Jurkat, Clone E6-1 (cell line): ENCODE measurements at places on chromosomes 5 and 9.

DNA sequence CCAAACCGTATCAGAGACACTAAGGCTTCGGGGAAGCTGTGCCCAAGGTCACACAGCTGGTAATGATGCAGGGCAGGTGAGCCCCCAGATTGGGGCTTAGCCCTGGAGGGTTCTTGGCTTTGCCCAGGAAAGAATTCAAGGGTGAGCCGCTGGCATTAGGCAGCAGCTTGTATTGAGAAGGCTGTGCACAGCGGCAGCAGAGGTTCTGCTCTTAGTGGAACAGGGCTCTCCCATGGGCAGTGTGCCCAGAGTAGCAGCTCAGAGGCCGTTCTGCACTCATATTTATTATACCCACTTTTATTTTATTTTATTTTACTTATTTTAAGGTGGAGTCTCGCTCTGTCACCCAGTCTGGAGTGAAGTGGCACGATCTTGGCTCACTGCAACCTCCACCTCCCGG lies 85.8 kb upstream of the IER5L start:
- no peak for DNase-seq

- no peak for DNase-seq
Observed at GRCh38 chr5:76451031-76451701, 48.1 kb downstream of the IQGAP2 start.

DNA sequence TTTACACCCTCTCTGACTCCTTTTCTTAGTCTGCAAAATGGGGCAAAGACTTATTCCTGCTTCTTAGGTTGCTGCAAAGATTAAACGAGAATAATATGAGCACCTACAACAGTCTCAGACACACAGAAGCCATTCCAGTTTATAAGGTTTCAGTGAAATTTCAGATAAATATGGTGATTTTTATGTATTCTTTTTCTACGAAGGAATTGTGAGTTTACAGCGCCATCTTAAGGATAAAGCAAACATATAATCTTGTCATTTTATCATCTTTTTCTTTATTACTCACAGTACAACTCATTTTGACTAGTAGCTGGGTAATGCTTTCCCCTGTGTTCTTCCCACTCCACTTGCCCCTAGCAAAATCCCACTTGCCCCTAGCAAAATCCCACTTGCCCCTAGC lies 29.2 kb upstream of the SMC5 start:
- DNase-seq: no peak

DNA sequence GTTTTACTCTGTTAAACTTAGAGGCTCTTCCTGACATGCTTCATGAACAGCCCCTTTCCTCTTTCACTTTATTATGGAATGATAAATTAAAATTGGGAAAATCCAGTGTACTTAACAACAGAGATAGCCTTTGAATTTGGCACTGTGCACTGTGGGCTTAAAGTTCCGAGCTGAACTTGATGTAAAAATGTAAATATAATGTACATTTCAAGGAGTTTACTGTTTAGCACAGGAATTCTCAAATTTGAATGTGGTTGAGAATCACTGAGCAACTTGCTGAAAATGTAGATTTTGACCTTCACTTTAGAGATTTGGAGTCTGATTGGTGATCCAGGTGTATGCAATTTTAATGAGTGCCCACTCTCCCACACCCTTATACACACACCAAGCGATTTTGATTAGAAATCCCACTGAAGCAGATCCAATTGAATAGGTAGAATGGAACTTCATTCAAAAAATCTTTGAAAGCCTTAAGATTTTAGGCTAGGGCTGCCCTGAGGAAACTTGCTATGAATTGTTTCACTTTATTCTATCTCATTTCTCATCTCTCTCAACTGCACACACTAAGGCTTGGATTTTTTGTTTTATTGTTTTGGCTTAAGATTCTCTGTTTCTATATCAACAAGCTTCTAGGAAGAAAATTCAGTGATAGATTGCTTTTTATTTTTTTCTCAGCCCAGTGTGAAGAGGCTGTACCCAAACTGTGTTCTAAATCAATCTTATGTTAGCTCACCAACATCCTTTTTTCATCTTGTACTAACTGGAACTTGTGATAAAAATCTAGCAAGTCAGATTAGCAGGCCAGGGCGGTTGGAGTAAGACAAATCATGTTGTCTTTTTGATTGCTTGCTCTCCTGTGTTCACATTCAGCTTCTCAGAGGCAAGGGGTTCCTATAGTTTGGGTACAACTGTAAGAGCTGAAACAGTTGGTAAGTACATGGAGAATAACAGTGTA lies 22.9 kb downstream of the NUDT12 start:
- no peak for DNase-seq

- DNase-seq: no peak
Observed at GRCh38 chr5:59656351-59657254, 236.9 kb downstream of the PDE4D start.

DNA sequence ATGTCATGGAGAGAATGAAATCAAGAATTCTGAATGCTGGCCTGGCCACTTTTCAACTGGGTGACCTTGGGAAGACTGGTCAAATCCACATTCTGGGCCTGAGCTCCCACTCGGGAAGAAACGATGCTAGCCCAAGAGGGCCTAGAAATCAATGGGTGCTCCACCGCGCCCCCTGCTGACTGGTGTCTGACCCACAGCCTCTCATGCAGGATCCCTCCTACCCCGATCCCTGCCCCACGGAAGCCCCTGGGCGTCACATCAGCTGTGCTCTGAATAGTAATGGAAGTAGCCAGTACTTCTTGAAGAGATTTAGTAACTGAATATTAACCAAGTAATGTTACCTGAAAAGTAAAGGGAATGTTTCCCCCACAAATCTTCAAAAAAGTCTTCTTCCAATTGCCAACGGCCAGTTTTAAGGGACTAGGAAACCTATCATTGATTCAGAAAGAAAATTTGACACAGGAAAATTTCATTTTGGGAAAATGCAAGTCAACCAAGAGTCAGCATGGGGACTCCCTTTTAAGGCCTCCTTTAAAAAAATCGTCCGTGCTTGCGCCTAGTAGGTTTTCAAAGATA lies 43.9 kb downstream of the CRB2 start:
- no peak for DNase-seq

DNA sequence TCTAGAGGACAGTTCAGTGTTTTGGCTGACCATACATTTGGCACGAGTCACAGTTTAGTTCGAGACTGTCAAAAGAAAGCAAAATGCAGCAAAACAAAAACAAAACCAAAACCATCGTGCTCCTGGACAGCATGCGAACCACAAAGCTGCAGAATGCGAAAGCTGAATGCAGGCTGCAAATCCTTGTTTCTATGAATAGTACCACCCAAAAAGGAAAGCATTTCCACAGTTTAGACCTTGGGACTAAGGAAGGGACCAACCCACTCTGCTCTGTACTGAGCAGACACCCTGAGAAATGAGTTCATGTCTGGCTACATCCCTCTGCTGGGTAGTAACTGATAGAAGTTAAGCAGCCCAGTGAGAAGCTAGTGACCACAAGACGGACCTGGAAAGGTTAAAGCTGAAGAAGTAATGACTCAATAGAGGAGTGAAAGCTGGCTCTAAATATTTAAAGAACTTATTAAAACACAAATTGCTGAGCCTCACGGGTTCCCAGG lies 3.9 kb downstream of the GCNT4 start:
- no peak for DNase-seq
